ENCODE measurements at places on chromosomes 3 and 15.

GRCh38 chr3:35028157-35028556, 611.2 kb upstream of the ARPP21 start:
- DNase-seq = no peak

DNA sequence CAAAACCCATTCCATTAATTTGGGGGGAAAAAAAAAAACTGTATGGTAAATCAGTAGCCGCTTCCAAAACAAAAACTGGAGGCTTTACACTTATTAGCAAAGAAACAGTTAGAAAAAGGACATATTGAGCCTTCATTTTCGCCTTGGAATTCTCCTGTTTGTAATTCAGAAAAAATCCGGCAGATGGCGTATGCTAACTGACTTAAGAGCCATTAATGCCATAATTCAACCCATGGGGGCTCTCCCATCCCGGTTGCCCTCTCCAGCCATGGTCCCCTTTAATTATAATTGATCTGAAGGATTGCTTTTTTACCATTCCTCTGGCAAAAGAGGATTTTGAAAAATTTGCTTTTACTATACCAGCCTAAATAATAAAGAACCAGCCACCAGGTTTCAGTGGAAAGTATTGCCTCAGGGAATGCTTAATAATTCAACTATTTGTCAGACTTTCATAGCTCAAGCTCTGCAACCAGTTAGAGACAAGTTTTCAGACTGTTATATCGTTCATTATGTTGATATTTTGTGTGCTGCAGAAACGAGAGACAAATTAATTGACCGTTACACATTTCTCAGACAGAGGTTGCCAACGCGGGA, 9.4 kb upstream of the RPL24 start:
- DNase-seq = no peak

- no peak for DNase-seq
These were observed 118.6 kb upstream of the NR2E3 start for GRCh38 chr15:71691458-71692417.

DNA sequence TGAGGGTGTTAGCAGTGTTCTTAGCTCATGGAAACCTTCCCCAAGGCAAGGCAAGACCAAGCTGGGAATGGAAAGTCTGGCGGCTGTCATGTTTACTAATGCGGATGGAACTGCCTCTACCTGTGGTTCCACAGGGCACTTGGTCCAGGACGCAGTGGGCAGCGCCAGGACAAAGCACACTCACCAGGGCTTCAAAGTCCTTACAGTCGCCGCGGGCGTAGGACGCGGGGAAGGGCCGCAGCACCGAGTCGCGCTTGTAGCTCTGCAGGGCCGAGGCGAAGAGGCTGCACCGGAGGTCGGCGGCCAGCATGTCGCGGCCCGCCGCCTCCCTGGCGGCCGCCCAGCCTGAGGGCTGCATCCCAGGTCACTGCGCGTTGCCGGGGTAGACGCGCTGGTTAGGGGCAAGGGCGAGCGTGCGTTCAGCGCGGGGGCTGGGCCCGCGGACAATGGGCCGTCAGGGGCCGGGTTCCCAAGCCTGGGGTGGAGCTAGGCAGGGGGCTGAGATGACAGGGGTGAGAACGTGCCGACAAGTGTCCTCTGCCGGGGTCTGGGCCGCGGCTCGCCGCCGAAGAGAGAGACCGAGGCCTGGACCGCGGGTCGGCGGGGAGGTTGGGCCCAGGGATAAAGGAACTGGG, 497 bp downstream of the PARP16 start:
- no peak for DNase-seq
